ENCODE measurements at places on chromosomes 13 and 19.

DNA sequence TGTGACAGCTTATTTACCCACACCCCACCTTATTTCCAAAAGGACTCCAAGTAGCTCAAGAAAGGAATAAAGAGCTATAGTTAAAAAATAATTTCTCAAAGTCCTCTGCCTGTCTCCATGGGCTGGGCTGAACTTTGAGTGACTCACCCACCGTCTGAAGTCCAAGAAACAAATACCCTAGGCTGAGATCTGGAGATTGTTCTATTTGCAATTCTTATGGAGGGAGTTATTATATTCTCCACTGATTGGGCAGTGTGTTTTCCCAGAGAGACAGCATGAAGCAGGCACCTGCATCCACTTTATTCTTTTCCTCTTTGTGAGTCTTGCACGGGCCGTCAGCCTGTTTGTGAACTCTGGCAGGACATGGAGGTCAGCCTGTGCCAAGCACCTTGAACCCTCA, 63.2 kb downstream of the SHISA2 start:
- no peak for DNase-seq

DNA sequence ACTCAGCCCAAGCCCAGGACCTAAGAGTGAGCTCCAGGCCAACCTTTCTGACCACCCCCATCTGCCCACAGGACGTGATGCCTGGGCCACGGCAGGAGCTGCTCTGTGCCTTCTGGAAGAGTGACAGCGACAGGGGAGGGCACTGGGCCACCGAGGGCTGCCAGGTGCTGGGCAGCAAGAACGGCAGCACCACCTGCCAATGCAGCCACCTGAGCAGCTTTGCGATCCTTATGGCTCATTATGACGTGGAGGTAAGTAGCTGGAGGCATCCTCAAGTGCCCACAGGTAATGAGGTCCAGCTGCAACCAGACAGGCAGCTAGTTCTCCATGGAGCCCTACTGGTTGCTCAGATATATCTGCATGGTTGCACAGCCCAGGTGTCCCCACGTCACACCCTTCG, 14.8 kb downstream of the DDX39A start:
- DNase-seq = no peak

DNA sequence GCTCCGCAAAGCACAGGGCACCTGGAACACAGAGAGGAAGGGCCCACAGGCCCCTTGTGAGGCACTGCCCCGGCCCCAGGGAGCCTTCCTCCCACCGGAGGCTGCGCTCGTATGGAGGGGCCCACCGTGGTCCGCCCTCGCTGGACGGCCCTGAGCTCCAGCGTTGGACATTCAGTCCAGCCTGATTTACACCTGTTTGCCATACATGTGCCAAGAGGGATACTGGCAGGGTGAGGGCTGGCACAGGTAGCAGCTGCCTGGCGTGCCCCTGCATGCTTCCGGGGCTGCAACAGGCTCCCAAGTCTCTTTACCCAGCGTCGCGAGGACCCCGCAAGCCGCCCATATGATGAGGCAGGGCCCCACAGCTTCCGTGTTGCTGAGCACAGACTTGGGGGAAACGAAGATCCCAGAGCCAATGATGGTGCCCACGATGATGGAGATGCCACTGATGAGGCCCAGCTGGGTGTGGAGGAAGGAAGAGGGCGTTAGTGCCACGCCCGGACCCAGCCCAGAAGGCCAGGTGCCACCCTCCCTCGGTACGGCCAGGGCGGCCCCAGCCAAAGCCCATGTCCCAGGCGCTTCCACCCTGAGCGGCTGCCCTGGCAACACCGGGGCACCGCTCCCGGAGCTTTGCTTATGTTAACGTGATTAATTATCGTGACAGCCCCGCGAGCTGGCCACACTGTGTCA, 5.1 kb downstream of the SLC7A9 start:
- DNase-seq = no peak

- no peak for DNase-seq
Observed at GRCh38 chr13:36907266-36907665, 12.8 kb downstream of the SMAD9 start.

GRCh38 chr19:32165750-32166149, 179.7 kb upstream of the ZNF507 start:
- DNase-seq = no peak

DNA sequence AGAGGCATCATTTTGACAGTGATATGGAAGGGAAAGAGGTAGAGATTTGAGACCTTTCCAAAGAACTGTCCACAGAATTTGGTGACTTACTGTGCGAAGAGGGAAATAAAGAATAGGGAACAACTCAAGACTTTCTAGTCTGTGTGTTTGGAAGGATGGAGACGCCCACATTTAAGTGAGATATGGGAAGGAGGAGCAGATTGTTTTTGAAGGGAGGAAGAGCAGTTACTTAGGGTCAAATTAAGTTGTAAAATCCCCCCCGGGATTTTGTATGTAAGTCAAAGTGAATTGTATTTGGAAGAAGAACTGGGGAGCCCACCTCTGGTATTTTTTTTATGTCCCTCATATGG, 1.2 kb downstream of the USPL1 start:
- no peak for DNase-seq

DNA sequence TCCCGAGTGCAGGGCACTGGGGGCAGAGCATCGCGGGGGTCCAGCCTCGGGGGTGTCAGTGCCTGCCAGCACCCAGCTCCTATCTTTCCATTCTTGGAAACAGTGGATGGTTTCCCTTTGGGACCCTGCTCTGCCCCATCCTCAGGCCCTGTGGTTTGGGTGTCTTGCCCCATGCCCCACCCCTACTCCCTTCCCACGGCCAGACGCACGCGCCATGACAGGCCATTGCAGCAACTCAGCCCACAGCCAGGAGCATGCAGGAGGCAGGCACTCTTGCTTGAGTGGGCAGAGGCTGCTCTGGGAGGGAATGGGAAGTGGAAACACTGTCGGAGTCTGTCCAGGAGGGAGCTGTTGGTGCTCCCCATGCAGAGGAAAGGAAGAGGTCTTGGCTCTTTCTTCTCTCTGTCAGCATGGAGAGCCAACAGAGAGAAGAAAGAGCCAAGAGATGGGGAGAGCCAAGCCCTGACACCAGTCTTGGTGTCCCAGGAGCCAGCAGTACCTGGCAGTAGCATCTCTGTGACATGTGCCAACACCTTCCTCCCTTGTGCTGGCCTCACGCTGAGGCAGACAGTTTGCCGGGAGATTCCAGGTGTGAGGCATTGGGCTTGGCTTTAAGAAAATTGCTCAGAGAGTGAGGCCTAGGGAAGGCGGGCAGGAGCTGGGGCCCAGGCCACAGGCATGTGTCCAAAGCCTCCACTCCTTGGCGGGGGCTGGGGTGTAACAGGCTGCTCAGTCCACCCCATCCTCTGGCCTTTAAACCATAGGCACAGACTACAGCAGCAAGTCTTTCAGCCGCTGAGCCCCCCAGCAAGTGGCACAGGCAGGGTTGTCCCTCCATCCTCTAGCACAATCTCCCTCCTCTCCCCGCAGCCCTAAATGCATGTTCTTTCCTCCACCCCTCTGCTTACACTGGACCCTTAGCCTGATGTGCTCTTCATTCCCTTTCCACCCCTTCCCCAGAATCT, 86.7 kb upstream of the UQCRFS1 start:
- no peak for DNase-seq

GRCh38 chr19:953445-954271, 27.8 kb downstream of the ARID3A start:
- DNase-seq = no peak

- DNase-seq = no peak
Observed at GRCh38 chr19:58381460-58382212, 806 bp upstream of the ZNF837 start.

- DNase-seq = no peak
Observed at GRCh38 chr13:40776232-40776631, 5.2 kb upstream of the MRPS31 start.

DNA sequence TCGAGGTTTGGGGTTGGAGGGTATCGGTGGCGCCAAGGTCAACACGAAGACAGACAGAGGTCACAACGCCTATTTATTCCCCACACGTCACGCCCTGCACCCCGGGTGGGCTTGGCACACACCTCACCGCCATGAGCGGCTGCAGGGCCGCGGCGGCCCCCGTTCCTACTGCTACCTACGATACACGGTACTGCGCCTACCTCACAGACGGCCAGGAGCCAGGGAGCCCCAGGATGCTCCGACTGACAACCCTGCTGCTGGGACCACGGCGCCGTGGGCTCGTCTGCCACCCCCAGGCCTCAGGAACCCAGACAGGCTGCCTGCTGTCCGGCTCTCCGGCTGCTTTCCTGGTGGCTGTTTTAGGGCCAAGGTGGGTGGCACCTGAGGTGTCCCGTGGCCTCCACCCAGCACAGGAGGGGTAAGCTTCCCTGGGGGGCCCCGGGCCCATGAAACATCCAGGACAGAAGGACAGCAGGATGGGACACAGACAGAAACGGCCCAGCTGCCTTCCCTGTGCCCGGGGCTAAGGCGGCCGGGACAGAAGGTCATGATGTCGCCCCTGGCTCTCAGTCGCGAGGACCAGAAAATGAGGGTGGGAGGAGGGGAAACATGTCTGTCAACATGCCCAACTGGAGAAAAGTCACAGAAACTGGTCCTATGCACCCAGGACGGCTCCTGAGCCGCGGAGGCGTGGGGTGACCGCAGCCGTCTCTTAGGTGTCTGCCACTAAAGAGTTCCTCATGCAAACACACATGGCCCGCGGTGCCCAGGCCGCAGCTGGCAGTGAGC, 15.0 kb upstream of the SLC39A3 start:
- DNase-seq = no peak

GRCh38 chr13:60134376-60134775, 29.4 kb downstream of the DIAPH3 start:
- DNase-seq = no peak

DNA sequence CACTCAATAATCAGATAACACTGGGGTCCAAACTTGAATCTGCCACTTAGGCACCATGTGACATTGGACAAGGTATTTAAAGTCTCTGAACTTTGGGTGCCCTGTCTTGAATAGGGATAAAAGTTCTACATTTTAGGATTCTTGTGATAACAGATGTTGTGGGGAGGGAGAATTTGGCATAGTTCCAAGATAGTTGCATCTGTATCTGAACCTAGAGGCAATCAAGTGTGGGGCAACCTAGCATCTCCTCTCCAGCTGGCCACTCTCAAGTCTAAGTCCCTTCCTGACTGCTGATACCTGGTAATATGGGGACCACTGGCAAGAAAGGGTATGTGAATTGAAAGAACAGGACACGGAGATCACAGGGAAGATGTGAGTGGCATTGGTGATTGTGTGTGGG, 256.1 kb downstream of the FOXO1 start:
- DNase-seq = no peak

- DNase-seq = peak; percentile 47
Observed at GRCh38 chr19:41427647-41428480, 690 bp upstream of the B3GNT8 start.

DNA sequence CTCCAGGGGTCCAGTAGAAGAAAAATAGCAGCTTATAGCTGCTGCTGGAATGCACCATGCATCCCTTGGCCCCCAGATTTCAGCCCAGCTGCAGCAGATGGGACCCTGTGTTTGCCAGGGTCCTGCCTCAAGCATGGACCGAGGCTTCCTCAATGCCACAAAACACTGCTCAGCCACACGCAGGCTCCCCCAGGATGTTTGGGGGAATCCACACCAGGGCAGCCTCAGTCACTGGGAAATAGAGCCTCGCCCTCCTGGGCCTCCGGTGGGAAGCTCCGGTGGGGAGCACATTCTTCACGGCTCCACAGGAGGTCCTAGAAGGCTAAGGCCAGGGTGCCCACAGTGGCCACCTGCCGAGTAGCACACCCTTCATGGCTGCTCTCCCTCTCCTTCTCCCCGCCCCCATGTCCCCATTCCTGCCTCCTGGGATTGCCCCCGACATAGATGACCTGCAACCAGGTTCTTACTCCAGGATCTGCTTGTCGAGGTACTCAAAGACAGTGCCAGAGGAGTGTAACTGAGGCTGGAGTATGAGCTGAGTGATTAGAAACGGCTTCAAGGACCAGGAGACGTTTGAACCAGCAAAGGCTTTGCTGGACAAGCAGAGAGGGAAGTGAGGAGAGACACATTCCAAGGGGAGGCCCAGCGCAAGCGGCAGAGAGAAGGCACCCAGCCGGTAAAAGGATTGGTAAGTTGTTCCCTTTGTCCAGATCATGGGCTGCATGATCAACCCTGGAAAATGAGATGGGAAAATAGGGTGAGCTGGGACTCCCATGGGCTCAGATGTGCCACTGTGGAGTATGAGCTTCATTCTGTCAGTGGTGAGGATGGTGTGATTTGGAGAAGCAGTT, 110.7 kb upstream of the UQCRFS1 start:
- DNase-seq = no peak

DNA sequence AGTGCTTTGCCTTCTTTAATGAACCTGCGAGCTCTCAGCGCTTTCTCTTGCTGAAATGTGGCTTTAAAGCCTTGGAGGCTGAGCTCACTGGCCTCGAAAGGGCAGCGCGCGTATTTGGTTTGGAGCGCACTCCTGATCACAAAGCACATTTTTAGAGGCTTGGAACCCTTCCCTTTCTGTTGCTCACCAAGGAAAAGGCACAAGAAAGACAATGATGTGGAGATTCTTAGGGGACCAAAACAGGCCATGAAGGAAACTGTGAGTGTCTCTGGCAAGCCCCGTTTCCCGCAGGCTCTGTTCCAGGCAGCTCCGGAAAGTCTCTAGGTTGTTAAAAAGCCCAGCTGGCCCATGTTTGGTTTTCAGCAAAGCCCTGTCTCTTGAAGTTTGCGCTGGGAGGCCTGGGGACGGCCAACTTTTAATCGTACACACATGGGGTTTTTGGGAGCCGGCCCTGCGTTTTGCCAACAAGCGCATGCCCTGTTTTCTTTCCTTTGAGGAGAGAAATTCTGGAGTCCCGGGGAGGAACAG, 9.4 kb upstream of the SPC24 start:
- DNase-seq = peak; percentile 80

DNA sequence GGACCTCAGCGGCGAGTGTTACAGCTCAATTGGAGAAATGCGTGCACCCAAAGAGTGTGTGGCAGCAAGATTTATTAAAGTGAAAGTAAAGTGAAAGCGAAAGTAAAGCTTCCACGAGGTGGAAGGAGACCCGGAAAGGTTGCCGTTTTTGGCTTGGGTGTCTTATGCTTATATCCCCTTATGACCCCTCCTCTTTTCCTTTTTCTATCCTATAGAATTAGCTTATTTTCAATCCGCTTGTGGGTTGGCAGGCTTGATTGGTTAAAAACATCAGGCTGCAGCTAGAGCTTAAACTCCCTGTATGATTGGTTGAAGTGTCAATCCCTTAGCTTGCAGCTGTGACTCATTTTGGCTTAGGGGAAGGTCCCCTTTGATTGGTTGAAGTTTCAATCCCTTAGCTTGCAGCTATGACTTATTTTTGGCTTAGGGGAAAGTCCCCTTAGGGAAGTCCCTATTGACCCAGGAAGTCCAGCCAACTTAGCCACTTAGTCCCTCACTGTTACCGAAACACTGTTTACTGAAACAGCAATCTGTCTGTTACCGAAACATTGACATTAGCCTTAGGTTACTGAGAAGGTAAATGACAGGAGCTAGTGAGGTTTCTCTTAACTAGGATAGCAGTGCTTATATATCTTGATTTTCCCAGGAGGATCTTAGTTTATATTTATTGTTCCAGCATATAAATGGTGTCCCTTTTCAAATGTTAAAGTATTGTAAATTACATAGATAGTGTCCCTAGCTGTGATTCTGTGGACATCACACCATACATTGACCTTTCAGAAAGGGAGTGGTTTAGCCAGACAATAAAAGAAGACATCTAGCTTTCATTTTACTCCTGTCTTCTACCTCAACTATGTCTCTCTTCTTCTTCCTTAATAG, 575.8 kb downstream of the DACH1 start:
- DNase-seq = no peak

Data from foreskin fibroblast (primary cell).